ENCODE measurements at places on chromosomes 5 and 9.
A peak's percentile ranks its signal among the peaks of the same experiment; 100 is the strongest.

DNA sequence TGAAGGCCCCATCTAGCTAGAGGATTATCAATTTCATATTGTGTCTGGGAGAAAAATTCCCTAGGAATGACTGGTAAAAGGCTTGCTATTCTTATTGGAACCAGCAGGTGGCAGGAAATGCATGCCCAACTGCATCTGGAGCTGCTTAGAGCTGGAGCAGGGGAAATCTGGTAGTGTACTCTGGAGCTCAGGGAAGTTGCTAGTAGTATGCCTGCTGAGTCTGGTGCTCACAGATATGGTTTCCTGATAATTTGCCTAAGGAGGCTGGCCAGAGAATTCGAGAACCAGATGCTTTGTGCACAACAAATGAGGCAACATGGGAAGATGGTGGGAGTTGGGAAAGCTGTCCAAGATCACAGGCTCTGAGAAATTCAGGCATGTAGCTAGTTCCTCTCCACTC, 53.7 kb downstream of the G3BP1 start:
- H3K4me3 ChIP-seq: no peak overlapping the region
- H3K4me1 ChIP-seq: no peaks in the 10 kb centered on the region
- H3K27me3 ChIP-seq: no peaks in the 10 kb centered on the region
- peak; percentile 81 for DNase-seq
- H3K36me3 ChIP-seq: no peaks in the 10 kb centered on the region

DNA sequence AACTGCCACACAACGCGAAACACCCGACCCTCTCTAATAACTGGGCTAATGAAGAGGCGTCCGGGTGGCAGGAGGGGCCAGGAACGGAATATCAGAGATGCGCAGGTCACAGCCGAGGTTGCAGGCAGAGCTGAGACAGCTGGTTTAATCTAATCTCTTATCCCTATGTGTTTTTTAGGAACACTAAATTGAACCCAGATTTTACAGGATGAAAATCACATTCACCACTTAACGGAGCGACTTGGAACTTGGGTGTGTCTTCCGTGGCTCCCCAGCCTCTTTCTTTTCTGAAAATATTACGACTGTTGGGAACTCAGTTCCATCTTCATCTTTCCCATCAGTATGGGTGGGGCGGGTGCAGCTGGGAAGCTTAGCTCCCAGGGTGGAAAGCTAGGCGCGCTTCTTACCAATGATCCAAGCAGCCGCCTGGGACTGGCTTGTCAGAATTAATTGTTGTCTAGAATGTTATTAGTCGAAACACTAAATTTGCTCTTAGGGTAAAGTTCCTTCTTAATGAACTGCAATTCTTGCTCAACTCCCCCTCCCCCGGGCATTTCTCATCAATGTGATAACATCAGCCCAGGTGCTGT, 92.5 kb downstream of the IRX2 start:
- DNase-seq: peak; percentile 41
- no peaks in the 10 kb centered on the region for H3K27me3 ChIP-seq
- no peaks in the 10 kb centered on the region for H3K36me3 ChIP-seq
- no peaks in the 10 kb centered on the region for H3K4me1 ChIP-seq
- no peak overlapping the region for H3K4me3 ChIP-seq

- H3K4me1 ChIP-seq: no peaks in the 10 kb centered on the region
- H3K27me3 ChIP-seq: peaks cover 35% of the 10 kb centered on the region
- no peaks in the 10 kb centered on the region for H3K36me3 ChIP-seq
- H3K4me3 ChIP-seq: no peak overlapping the region
- DNase-seq: no peak
These were observed 5.8 kb downstream of the UNC5A start for GRCh38 chr5:176816043-176816745.

DNA sequence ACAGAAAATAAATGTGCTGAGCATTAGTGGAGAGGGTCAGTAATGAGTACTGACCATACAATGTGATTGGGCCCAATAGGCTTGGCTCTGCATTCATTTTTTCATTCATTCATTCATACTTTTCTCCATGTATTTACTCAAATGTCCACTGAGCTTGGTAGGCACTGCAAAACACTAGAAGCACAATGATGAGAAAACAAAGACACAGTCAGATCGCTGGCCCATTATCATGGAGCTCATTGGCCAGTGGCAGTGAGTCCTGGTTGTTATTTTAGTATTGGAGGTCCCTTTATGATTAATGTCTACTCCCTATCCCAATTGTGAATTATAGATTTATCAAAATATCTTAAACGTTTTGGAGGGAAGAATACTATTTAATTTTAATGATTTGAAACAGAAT, 1079.7 kb upstream of the DMAC1 start:
- H3K27me3 ChIP-seq: no peaks in the 10 kb centered on the region
- H3K4me1 ChIP-seq: no peaks in the 10 kb centered on the region
- DNase-seq: no peak
- H3K36me3 ChIP-seq: no peaks in the 10 kb centered on the region
- no peak overlapping the region for H3K4me3 ChIP-seq
- H3K27ac ChIP-seq: no peak overlapping the region

GRCh38 chr5:172167895-172168294, 20.1 kb downstream of the STK10 start:
- no peak overlapping the region for H3K4me3 ChIP-seq
- H3K4me1 ChIP-seq: peaks cover 5% of the 10 kb centered on the region

GRCh38 chr5:152147286-152147685, 222.6 kb upstream of the GLRA1 start:
- no peaks in the 10 kb centered on the region for H3K36me3 ChIP-seq
- no peak overlapping the region for H3K4me3 ChIP-seq
- no peak for DNase-seq
- no peak overlapping the region for H3K27ac ChIP-seq

DNA sequence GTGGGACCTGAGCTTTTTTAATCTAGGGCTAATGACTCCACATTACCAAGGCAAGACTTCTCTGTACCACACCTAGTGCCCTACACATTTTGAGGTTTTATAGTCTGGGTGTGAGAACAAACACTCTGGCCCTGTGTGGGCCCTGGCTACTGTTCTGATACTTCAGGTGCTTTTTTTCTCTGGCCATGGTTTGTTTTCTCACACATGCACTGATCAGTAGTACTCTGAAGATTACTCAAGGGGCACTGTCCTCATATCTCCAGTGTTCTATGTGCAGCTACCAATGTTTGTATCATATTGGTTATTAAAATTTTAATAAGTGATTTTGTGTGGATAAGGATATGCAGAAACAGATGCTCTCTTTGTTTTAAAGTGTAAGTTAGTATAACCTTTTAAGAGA, 5.9 kb upstream of the C9orf40 start:
- H3K4me3 ChIP-seq: no peak overlapping the region
- no peaks in the 10 kb centered on the region for H3K36me3 ChIP-seq
- H3K27ac ChIP-seq: no peak overlapping the region

DNA sequence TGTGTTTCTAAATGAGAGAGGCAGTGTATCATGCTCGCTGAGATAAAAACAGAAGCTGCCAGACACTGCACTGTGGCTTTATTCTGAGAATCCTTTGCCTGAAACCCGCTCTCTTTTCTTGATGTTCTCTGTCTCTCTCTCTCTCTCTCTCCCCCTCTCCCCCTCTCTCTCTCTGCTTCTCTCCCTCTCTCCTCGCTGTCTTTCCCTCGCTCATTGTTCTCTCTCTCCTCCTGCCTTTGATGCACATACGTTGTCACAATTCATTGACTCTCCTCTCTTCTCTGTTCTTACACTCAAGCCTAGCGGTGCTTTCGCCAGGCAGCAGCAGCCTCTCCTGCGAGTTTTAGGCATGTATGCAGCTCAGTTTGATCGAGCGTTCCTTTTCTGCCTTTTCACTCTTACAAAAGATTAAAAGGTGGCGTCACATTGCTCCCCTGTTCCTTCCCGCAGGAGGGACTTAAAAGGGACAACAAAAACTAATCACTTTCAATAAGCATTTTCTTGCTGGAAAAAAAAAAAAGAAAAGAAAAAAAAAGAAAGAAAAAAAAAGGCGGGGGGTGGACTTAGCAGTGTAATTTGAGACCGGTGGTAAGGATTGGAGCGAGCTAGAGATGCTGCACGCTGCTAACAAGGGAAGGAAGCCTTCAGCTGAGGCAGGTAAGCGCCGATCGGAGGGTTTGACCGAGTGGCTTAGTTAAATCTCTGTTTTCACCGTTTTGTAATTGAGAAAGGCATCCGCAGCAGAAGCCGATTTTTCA, 717.9 kb upstream of the WWC1 start:
- no peaks in the 10 kb centered on the region for H3K36me3 ChIP-seq
- H3K4me3 ChIP-seq: no peak overlapping the region
- no peak for DNase-seq
- H3K4me1 ChIP-seq: no peaks in the 10 kb centered on the region

- no peaks in the 10 kb centered on the region for H3K36me3 ChIP-seq
- H3K4me1 ChIP-seq: peaks cover 8% of the 10 kb centered on the region
- H3K4me3 ChIP-seq: no peak overlapping the region
- peak; percentile 77 for DNase-seq
- H3K27me3 ChIP-seq: peaks cover 9% of the 10 kb centered on the region
These were observed 1.3 kb upstream of the ABCA2 start for GRCh38 chr9:137029058-137029936.

DNA sequence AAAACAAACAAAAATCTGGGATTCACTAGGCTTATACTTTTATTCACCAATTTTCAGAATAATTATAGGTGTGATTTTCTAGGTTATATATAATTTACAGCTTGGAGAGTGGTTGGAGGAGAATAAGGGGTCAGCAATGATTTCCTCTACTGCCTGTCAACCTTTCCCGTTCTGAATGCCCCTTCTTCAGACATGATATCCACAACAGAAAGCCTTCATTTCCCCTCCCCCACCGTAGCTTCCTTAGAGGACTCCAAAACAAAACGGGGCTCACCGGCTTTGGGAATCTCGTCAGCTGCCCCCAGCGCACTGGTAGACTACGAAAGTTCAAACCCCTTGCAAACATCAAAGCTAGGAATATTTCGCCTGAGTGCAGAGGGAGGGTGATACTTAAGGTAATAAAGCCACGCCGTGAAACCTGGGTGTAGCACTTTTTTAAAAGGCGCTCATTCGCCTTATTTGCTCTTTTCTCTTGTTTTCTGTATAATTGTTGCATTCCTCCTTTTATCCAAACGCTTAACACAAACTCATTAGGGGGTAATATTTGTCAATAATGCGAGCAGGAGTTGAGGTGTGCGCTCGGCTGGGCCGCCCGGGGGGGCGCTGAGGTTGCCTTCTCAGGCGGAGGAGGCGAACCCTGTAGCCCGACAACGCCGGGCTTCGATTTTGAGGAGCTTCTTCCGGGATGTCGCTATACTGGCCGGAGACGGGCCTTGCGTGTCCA, 2.4 kb downstream of the OTP start:
- no peaks in the 10 kb centered on the region for H3K36me3 ChIP-seq
- peaks cover 68% of the 10 kb centered on the region for H3K27me3 ChIP-seq
- no peak overlapping the region for H3K4me3 ChIP-seq
- H3K27ac ChIP-seq: no peak overlapping the region
- peaks cover 3% of the 10 kb centered on the region for H3K4me1 ChIP-seq

GRCh38 chr5:56507351-56507930, 274.3 kb upstream of the ANKRD55 start:
- H3K4me1 ChIP-seq: no peaks in the 10 kb centered on the region
- H3K36me3 ChIP-seq: no peaks in the 10 kb centered on the region
- H3K27ac ChIP-seq: no peak overlapping the region
- no peak for DNase-seq
- H3K27me3 ChIP-seq: no peaks in the 10 kb centered on the region
- H3K4me3 ChIP-seq: no peak overlapping the region

DNA sequence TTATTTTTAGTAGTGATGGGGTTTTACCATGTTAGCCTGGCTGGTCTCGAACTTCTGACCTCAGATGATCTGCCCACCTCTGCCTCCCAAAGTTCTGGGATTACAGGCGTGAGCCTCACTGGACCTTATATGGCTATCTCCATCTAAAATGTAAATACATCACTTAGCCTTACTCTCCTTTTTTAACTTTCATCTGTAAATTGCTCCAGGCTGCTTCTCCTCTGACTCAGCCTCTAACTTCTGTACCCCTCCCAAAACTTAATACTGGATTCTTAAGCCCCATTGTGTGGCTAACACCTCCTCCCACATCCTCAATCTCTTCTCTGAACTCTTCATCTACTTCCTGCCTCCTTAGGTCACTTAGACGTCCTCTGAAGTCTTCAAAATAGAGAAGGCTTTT, 4.0 kb downstream of the SNX30 start:
- no peak overlapping the region for H3K27ac ChIP-seq
- H3K4me3 ChIP-seq: no peak overlapping the region
- no peaks in the 10 kb centered on the region for H3K27me3 ChIP-seq
- DNase-seq: no peak

GRCh38 chr5:83375049-83375745, 96.3 kb upstream of the VCAN start:
- H3K27ac ChIP-seq: no peak overlapping the region
- H3K4me3 ChIP-seq: no peak overlapping the region
- no peak for DNase-seq

DNA sequence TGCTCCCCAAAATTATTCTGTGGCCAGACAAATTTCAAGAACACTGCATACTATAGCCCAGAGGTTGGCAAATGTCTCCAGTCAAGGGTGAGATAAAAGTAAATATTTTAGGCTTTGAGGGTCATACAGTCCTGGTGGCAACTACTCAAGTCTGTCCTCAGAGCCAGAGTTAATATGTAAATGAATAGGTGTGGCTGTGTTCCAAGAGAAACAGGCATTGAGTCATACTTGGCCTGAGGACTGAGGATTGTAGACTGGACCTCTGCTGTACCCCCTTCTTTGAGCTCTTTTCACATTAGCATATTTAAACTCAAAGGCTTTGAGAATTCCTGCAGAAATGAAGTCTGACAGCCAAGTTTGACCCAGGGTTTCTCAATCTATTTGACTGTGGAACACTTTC, 129.2 kb upstream of the PTCH1 start:
- no peak for DNase-seq
- no peaks in the 10 kb centered on the region for H3K27me3 ChIP-seq
- no peak overlapping the region for H3K4me3 ChIP-seq
- no peaks in the 10 kb centered on the region for H3K36me3 ChIP-seq
- H3K4me1 ChIP-seq: no peaks in the 10 kb centered on the region

DNA sequence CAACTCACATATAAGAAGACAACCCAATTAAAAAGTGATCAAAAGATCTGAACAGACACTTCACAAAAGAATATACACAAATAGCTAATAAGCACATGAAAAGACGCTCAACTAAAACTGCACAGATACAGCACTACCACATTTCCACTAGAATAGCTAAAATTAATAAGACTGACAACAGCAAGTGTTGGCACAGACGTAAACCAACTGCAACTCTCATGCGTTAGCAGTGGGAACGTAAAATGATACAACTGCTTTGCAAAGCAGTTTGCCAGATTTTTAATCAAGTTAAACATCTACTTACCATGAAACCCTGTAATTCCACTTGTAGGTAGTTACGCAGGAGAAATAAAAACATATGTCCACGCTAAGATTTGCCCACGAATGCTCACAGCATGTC, 9.0 kb downstream of the SEMA4D start:
- no peaks in the 10 kb centered on the region for H3K36me3 ChIP-seq
- no peak overlapping the region for H3K27ac ChIP-seq
- no peak for DNase-seq
- no peaks in the 10 kb centered on the region for H3K27me3 ChIP-seq
